ENCODE measurements at places on chromosomes 12 and 14. TPM values are rescaled to one million over a fixed set of nuclear protein-coding genes. Genes with fewer than 3 reads are reported as not detected.

MYF6 gene
- not detected for total RNA-seq

MMP19 gene
- 6.4 TPM for total RNA-seq

DNA sequence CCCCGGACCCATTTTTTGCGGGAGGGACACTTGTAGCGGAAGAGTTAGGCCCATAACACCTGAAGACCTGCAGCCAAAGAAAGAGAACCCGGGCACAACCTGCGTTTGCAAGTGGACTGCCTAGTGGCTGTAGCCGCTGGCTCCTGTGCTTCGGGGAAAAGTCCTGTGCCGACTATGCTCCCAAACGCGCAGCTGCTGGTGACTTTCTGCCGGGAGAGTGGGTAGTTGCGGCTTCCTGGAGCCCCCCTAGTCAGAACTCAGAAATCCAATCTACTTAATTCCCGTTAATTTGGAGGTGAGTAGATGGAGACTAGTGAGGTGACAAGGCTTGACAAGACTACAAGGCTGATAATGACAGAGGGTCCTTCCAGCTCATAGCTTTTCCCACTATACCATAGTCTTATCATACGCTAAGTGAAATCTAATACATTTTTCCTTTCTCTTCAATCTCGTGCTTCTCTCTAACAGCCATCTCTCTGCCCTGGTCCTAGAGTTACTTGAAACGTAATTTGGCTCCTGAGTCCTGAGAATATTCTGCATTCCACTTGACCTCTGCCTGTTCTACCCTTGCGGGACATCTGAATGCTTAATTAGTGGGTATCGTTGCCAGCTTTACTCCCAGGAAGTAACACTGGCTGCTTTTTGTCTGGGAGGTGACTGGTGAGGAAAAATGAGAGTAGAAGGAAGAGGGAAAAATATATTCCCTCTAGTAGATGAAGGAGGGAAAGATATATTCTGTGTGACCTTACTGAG, 556 bp downstream of the MTHFD1 start:
- DNase-seq, result peak; percentile 44

DNA sequence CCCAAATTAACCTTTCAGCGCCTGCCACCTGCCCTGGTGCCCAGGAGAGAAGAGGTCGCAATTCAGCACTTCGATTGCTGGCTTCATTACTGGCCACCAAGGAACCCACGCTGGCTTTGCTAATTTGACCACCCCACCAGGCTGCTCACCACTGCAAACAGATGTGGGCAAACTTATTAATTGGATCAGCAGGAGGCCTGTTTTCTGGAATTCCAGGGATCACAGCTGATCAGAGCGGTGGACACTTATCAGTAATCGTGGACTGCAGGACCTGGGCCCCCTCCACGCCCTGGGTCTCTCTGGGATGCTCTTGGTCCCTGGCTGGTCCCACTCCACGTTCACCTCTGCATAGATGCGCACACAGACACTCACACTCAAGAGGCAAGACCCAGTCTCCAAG, 27.8 kb downstream of the BEGAIN start:
- no peak for DNase-seq

SERPINA9 gene
- total RNA-seq, result 0.60 TPM

- no peak for DNase-seq
These were observed 150.1 kb upstream of the LRIG3 start for GRCh38 chr12:59070322-59070933.

JAG2 gene
- 2.0 TPM for total RNA-seq

C14orf39 gene
- total RNA-seq, result 0.37 TPM

DNA sequence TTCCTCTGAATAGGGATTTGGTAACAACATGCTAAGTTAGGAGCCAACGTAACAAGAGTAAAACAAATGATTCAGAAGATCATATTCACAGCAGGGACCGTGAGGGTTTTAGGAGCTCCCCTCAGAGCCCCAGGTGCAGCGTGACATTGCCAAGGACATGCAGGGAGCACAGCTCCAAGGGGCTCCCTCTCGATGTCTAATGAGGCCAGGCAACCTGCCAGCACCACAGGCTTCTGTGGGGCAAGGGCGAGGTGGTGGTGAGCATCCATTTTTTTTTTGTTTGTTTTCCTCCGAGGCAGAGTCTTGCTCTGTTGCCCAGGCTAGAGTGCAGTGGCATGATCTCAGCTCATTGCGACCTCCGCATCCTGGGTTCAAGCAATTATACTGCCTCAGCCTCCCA, 95.1 kb upstream of the PTPRB start:
- DNase-seq, result no peak

HOXC13 gene
- total RNA-seq, result 0.20 TPM

GRCh38 chr14:29853272-29853671, 74.4 kb downstream of the PRKD1 start:
- DNase-seq, result no peak

BICDL1 gene
- total RNA-seq, result 7.7 TPM

FAM181A gene
- total RNA-seq, result not detected

DNA sequence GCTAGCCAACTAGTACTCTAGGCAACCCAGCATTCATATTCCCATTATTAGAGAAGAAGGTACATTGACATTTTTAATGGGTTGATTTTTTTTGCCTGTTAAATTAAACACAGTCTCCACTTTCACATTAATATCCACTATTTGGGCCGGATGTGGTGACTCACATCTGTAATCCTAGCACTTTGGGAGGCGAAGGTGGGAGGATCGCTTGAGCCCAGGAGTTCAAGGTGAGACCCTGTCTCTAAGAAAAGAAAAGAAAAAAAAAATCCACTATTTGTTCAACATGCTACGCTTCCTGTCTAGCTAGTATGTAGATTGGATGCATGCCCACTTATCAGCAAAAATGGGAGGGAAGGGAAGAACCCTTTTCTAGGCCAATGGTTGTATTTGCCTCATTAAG, 7.1 kb upstream of the CRADD start:
- no peak for DNase-seq

Data from hepatocyte (in vitro differentiated cells).